Aorta (tissue), 5 donors: ENCODE measurements at places on chromosomes 4 and X. TPM values are rescaled to one million over a fixed set of nuclear protein-coding genes. Genes with fewer than 3 reads are reported as not detected.
A peak's percentile ranks its signal among the peaks of the same experiment; 100 is the strongest.

DNA sequence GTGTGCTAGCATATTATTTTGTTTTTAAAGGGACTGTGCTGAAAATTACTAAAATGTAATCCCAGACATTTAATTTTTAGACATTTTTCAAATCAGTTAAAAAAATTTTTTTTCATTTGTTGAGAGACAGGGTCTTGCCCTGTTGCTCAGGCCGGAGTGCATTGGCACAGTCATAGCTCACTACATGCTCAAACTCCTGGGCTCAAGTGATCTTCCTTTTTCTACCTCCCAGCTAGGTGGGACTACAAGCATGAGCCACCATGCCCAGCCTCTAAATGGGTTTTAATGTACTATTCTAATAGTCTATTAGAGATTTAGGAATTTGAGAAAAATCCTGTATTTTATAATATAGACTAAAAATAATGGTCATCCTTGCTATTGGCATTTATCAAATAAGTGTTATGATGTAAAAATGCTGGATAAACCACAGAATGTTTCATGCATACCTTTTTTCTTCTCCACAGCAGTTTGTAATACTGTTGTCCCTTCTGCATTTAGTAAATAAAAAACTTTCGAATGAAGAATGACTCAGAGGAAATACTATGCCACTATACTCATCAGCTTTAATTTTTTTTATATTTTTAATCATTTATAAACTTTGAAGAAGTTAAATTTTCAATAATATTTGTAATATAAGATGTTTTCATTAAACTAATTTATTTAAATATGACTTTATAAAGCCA lies 29.9 kb downstream of the CPEB2 start:
- H3K4me3 ChIP-seq: no peak overlapping the region
- H3K27me3 ChIP-seq: no peaks in the 10 kb centered on the region
- no peak overlapping the region for H3K27ac ChIP-seq
- no peak for DNase-seq
- no peaks in the 10 kb centered on the region for H3K4me1 ChIP-seq

DNA sequence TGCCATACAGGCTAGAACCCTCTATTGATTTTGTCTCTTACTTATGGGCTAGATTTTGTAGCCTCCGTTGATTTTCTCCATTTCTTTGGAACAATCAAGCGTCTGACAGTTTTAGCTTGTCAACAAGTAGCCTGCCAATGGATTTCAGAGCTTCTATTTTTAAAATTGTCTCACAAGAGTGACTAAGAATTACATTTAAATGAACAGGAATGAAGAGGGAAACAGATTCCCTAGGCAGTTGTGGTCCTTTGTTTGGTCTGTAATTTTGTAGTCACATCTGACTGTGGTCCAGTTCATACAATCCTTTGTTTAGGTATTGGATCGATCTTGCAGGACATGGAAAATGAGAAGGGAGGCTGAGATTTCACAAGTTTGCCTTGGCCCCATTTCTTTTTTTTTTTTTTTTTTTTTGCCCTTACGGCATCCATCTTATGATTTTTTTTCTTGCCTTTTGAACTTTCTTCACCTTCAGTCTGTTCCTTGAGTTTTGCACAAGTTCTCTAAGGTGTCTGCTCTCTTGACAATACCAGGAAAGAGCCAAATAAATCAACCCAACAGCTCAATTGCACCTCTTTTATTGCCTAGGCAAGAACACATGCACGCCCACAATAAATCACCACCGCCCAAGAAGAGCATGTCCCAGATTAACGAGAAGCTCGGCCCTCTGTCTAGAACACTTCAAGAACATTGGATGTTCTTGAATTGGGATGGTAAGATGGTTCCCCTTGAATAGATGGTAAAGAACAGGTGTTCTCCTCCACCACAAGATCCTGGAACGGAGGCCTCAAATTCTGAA lies 86.5 kb upstream of the EGFL6 start:
- H3K27ac ChIP-seq: peak overlapping the region; percentile 19
- no peak overlapping the region for H3K4me3 ChIP-seq
- no peaks in the 10 kb centered on the region for H3K27me3 ChIP-seq
- DNase-seq: no peak
- no peaks in the 10 kb centered on the region for H3K4me1 ChIP-seq
- no peaks in the 10 kb centered on the region for H3K36me3 ChIP-seq

DNA sequence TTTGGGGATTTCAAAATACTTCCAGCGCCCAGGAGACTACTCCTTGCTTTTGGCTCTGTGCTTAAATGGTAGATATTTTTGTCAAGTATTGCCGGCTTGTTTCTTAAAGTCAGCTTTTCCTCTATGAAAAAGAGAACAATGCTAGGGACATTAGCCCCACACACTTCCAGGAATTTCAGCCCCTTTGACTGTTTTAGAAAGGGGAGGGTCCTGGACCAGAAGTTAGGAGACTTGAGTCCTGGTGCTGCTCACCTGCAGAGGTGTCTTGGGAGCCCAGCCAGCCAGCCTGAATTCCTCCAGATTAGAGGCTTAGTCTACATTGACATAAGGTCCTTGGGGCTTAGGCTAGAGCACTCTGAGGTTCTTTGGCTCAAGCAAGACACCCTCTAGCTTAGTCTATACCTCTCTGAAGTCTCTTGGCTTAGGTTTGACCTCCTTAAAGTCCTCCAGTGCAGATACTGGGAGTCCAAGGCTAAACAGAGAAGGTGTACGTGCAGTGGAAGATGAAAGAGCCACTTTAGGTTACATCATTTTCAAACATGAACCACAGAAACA lies 1.6 kb upstream of the SETD7 start:
- H3K36me3 ChIP-seq: no peaks in the 10 kb centered on the region
- H3K27me3 ChIP-seq: no peaks in the 10 kb centered on the region
- peak overlapping the region; percentile 79 for H3K4me3 ChIP-seq
- no peak overlapping the region for H3K27ac ChIP-seq

- H3K36me3 ChIP-seq: no peaks in the 10 kb centered on the region
- no peak for DNase-seq
- H3K27me3 ChIP-seq: no peaks in the 10 kb centered on the region
Measured at GRCh38 chrX:7730071-7730470, 112.9 kb upstream of the VCX start.

DNA sequence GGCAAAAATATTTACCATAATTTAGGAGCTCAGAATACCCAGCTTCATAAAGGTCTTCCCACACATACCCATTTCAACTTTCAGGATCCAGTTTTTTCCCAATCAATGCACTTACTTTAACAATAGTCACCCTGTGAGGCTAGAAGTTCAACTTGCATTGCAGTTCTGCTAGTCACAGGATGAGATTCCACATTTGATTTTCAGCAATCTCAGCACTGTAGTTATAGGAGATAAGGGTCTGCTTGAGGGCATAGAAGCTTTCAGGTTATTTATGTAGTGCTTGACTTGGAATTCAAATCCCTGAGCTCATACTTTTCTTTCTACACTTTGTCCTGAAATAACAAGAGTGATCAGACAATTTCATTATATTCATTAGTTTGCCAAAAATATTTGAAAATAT lies 78.3 kb upstream of the IL2 start:
- H3K27me3 ChIP-seq: no peaks in the 10 kb centered on the region
- H3K4me1 ChIP-seq: no peaks in the 10 kb centered on the region
- H3K27ac ChIP-seq: no peak overlapping the region
- no peaks in the 10 kb centered on the region for H3K36me3 ChIP-seq
- DNase-seq: no peak

- H3K4me1 ChIP-seq: no peaks in the 10 kb centered on the region
- H3K27me3 ChIP-seq: no peaks in the 10 kb centered on the region
- H3K36me3 ChIP-seq: no peaks in the 10 kb centered on the region
- H3K27ac ChIP-seq: no peak overlapping the region
Measured at GRCh38 chrX:69142788-69143469, 22.3 kb downstream of the PJA1 start.

Gene AMER1
- 7.3 TPM for total RNA-seq

Gene CORIN
- total RNA-seq: 0.84 TPM
